Stimulated activated CD4-positive, alpha-beta T cell treated with anti-CD3 and anti-CD28 coated beads, Interleukin-12 subunit alpha, Interleukin-12 subunit beta, amount 100 ng/mL, for 4 hours (primary cell): ENCODE measurements at places on chromosomes 12 and 14.

GRCh38 chr12:75389061-75389460 is 1.8 kb upstream of the GLIPR1L2 start:
- DNase-seq = no peak

GRCh38 chr12:23945249-23945648 is 4.2 kb downstream of the SOX5 start:
- no peak for DNase-seq

GRCh38 chr14:67652189-67652588 is 22.2 kb downstream of the VTI1B start:
- DNase-seq = no peak

DNA sequence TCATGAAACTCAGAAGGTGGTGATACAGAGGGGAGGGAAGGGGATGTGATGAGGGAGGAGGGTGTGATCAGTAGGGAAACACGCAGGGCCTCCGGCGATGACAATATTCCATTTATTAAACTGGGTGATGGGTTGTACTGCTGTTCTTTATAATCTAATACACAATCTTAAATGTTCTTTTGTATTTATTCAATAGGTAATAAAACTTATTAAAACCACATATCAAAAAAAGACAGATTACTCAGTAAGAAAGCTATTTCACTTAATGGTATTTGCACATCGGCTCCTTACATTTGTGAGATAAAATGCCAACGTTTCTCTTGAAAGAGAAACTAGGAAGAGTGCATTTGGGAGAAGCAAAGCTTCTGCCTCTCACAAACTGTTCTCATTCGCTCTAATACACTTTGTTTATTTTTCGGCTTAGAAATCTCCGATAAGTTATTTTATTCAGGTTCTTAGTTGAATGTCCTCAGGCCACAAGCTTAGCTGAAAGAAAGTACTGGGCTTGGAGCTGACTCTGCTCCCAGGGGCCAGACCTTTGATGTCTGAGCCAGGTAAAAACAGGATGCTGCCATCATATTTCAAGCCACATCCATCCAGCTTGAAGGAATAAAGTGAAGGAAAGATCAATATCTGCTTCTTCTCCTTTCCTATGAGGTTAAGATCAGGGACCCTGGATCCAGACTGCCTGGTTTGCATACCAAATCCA is 17.5 kb downstream of the STON2 start:
- DNase-seq = no peak

GRCh38 chr12:4202487-4202886 is 71.1 kb upstream of the CCND2 start:
- no peak for DNase-seq

- no peak for DNase-seq
These were observed 200.9 kb downstream of the RAD51B start for GRCh38 chr14:68020493-68020892.

DNA sequence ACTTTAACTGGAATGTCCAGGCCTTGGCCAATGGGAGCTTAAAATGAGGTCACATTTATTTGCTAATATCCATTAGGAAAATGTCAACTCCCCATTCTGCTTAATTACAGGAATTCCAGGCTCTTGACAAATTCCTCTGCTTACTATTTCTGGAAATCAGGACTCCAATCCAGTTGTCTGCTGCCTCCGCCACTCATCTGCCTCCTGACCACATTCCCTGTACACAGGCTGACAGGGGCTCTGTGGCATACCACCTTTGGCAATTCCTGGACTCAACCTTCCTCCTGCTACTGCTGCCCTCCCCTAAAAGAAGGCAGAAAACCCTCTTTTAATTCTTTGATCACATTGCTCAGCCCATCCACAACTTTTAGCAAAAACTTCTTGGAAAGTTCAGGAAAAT is 37.9 kb downstream of the KICS2 start:
- no peak for DNase-seq

- no peak for DNase-seq
These were observed 204.5 kb upstream of the PPFIA2 start for GRCh38 chr12:81963636-81964035.
